Epithelial cell of proximal tubule (primary cell): ENCODE measurements at places on chromosomes 3 and 15.

- DNase-seq: no peak
Observed at GRCh38 chr3:133016838-133017309, 21.3 kb upstream of the TMEM108 start.

DNA sequence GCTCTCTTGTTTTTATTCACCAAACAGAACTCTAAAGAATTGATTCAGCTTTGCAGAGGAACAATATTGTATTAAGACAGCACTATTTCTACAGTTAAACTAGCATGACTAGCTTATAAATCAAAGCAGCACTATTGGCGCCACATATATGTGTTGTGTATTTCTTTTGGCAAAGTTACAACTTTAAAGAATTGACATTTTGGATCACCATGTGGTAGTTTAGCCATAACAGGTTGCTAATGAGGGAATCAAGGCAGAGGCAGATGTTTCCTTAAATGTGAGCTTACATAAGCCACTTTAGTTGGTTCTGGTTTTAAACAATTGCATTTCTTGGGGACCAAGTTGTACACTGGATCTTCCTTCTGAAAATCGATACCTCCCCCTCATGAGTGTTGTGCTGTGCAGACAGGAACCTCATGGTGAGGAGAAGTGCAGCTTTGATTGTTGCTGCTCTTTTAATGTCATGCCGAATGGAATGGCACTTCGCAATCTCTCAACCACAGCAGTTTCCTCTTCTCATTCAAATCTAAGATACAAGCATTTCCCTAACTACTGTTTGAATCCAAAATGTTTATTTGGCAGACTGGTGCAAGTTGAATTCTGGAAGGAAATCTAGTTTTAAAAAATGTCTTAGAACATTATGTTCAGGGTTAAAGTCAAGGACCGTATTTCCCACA, 151.2 kb downstream of the MYRIP start:
- DNase-seq: no peak

- DNase-seq: no peak
Observed at GRCh38 chr3:126364731-126365301, 7.6 kb upstream of the KLF15 start.

DNA sequence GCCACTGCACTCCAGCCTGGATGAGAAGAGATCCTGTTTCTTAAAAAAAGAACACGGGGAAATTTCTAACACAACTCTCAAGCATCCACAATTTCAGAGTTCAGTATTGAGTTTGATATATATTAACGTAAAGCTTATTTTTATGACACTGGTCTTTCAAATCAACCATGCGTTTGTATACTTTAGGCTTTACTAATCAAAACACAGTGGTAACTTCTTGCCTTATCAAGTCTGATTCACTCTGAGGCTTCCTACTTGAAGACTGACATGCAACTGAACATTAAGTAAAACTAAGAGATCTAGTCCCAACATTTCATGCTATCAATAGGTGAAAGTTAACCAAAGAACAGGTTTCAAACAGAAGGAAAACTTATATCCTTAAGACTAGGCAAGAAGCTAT, 46.7 kb downstream of the PRTG start:
- no peak for DNase-seq

DNA sequence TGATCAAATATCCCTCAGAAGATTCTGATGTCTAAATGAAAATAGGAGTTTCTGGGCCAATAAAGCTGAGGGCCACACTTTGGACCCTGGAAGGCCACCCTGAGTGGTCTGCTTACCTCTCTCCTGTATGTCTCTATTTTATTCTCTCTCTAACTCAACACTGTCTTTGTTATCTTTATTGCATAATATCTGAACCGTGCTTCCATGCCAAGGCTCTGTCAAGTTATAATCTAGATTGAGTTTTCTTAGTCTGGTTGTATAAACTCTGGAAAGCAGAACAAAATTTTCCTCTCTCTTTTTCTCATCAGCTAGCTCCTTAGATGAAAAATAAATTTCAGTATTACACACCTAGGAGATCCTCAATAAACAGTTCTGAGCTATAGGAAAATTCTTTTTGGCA, 36.2 kb upstream of the ACTL6A start:
- no peak for DNase-seq

DNA sequence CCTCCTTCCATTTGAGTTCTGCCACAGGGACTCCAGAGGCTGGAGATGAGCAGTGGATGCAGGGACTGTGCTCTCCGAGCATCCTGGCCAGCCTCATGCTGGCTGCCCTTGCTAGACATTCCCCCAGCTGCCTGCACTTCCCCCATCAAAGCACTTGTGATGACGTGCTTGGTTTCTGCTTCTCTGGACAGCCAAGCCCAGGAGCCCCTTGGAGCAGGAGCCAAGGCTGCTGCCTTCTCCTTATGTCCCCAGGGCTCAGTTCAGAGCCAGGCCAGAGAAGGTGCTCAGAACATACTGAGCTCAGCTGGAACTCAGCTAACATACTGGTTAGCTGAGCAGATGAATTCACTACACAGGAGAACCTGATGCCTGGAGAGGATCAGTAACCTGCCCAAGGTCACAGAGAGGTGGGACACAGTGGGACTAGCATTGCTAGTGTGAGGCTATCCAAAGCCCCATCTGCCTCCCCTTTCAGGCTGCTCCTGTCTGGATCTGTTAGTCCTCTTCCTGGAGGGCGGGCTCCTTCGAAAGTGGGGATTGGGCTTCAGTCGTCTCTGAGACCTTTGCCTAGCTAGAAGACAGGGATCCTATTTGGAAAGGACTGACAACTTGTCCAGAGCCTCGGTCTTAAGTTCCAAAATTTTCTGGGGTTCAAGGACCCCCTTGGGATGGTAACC, 4.3 kb downstream of the PCBP4 start:
- no peak for DNase-seq

DNA sequence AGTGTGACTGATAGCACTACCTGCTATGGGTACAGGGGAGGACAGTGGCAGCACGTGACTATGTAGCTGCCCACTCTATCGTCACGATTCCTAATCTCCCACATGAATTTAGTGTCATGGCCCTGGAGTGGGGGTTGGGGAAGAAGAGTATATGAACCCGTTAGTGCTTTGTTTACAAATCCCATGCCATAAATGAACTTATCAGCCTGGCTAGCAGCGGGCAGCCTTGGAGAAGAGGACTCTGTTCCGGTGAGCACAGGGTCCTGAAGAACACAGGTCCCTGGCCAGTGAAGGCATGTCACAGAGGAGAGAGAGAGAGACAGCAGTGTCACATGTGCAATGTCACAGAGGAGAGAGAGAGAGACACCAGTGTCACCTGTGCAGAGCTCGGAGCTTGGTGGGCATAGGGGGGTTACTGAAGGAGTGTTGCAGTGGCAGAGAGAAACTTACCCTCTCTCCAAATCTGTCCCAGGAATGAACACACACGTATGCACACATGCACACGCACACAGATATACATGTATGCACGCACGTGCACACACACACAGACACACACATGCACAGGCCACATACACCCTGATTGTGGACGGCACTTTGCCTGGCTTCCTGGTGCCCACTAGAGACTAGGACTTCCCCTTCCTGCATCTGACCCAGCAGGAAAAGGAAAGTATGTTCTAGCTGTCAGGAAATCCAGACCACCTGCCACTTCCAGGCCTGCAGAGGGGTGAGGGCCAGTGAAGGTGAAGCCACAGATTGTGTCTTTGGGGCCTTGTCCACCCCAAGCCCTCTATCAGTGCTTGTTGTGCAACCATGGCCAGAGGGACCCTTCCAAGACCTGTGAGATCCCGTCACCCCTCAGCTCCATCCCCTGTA, 26.3 kb downstream of the ITGA11 start:
- no peak for DNase-seq

DNA sequence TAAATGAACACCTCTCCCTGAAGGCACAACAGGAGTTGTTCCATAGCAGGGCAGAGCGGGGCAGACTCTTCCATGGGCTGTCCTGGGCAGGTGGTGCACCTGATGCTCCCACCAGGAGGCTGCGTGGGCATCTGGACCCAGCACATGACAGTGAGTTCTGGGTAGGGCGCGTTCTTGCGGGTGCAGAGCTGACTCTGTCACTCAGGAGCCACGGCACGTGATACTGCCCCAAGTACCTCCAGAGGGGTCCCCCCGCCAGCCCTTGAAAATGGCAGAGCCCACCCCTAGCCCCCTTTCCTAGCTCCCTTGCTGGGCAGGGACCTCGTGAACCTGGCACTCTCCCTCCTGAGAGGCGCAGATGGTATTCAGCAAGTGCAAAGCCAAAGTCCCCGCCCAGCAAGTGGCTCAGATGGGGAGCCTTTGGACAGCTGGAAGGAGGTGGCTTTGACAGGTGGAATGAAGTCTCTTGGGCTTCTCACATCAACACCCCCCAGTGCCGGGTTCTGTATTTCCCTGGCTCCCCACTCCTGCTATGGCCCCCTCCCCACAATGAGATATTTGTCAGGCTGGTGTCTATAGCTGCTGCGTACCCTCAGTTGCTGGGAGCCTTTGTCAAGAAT, 172.1 kb downstream of the TBC1D2B start:
- no peak for DNase-seq

DNA sequence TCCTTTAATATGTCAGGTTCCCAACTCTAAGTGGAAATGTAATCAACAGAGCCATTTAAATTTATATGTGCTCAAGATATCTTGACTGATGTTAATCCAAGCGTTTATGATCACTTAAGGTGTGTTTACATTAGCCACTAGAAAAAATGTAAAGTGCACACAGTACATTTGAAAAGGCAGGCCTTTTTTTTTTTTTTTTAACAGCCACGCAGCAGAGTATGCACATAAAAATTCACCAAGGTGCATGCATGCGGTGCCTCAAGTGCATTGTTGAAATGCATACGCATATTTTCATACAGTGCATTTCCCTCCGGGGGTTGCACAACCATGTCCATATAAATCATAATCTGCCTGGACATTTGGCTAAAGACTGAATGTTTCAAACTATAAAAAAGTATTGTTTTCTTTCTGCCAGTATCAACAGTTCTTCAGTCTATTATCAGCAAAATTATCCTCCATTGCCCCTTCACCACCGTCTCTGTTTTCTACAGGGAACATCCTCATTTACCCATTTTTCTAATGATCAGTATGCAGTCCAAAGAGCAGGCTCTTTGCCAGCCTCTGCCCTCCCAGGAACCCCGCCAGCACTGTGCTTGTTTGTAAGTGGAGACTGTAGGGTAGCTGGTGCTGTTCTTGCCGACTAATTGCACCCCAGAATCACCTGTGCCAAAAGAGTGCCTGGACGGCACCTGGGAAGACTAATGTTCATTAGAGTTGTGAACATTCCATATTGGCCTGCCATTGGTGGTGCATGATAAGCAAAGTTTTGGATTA, 611.2 kb upstream of the CFAP20DC start:
- DNase-seq: no peak

GRCh38 chr3:155664925-155665695, 79.8 kb downstream of the PLCH1 start:
- peak; percentile 70 for DNase-seq

- no peak for DNase-seq
Observed at GRCh38 chr3:17055374-17056276, 170.9 kb downstream of the PLCL2 start.

- DNase-seq: no peak
Observed at GRCh38 chr3:72255791-72256559, 471.0 kb upstream of the PROK2 start.

- DNase-seq: no peak
Observed at GRCh38 chr15:71730277-71731144, 79.8 kb upstream of the NR2E3 start.

DNA sequence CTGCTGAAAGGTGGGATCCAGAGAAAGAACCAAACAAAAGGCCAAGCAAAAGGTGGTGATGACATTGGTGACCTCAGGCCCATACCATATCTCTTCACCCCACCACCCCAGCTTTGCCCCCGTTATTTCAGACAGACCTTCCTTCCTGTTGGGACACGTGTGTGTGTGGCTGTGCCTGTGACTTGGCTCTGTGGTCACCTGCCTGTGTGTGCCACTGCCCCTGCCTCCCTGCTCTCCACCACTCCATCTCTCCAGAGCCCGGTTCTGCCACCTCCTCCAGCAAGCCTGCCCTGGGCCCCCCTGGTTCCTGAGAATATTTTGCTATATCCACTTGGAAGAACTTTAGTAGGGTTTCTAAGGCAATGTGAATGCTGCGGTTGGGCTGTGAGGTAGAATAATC, 28.6 kb upstream of the TLE3 start:
- no peak for DNase-seq

DNA sequence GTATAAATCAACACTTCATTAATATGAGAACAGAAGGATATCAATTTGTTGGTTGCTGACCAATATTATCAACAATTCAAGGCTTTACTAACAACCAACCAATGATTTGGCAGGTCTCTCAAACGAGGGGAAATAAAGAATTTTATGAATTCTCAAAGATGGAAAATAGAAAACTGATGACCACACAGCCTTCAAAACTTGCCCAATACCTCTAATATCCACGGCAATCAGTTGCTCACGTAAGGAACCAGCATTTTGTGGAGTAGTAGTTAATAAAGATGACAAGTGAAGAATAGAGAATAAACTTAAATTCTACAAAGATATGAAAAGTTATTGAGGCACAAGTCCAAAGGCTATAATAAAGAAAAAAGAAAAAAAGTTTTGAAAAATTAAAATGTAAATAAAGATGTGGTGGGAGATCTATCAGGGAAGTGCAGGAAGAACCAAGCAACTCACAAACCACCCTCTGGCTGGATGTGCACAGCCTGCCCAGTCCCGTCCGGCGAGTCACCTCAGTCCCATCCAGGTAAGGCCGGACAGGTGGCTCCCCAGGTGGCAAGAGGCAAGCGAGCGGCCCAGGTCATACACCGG, 808 bp downstream of the GK5 start:
- no peak for DNase-seq

- no peak for DNase-seq
Observed at GRCh38 chr15:35986191-35986721, 440.3 kb upstream of the DPH6 start.

DNA sequence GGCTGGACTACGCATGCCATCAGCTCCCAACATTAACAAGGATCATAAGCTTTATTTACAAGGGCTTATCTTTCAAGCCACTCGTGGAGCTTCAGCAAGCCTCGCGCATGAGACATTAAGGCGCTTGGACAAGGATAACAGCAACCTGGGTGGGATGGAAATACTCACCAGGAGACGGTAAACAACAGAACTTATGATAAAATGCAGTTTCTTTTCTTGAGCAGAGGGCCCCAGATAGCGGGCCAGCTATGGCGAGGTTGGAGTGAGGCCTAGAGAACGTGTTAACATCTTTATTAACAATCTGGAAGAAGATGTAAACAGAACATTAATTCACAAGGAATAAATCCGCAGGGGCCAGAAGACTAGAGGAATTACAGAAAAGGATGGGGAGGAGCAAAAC, 158.2 kb downstream of the NTRK3 start:
- DNase-seq: no peak
